ENCODE measurements at places on chromosomes 4 and X. TPM values are rescaled to one million over a fixed set of nuclear protein-coding genes. Genes with fewer than 3 reads are reported as not detected.

DNA sequence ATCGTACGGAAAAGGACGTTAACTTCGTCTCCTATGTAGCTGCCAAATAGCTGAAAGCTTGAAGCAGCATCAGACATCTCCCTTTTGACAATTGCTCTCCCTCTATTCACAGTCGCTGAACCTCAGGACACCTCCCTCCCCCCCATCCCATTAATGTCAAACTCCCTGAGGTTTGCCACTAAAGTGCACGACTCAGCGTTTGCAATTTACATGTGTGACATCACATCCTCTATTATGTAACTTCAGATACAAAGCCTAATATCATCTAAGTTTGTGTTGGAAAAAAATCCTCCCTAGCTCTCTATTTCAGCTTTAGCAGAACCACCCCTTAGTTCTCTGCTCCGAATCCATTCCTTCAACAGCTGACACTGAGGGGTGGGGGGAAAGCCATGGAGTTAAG, 5.5 kb upstream of the NR3C2 start:
- DNase-seq: no peak

- DNase-seq: no peak
Measured at GRCh38 chrX:21702725-21703124, 44.6 kb upstream of the KLHL34 start.

GRCh38 chrX:97400492-97400891, 516.8 kb downstream of the RPA4 start:
- no peak for DNase-seq

DNA sequence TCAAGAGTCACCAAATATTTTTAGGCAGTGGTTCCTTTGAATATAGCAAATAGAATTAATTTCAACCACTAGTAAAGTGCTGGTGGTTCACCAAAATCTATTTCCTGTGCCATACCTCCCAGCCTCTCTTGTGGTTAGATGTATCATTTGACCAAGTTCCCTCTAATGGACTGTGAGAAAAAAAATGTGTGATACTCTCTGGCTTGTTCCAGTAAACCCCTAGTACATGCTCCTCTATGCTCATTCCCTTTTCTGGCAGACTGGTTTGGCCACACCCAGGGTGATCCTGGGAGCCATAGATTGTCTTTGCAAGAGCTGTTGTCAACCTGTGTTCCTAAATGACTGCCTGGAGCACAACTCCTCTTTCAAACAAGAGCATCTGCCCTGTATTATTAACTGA, 109.5 kb downstream of the FRAS1 start:
- no peak for DNase-seq

GRCh38 chr4:112700679-112701078, 63.7 kb downstream of the LARP7 start:
- no peak for DNase-seq

DNA sequence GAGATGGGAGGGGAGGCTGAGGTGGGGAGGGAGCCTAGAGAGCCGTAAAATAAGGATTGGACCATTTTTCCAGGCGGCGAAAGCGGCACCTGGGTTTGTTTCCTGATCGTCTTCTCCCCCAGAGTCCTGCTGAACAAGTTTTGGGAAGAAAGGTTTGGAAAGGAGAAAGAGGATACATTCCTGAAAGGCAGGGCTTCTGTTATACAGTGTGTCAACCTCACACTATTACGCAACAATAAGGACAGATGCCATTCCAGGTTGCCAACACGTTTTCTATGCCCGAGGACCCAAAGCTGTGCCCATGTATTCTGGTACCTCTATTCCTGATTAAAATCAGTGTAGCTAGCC, 658 bp downstream of the SCOC start:
- DNase-seq: no peak

Gene RLIM
- total RNA-seq: 50.9 TPM

GRCh38 chr4:148857973-148858534, 415.8 kb upstream of the NR3C2 start:
- no peak for DNase-seq

Gene RNF212
- total RNA-seq: 10.9 TPM

DNA sequence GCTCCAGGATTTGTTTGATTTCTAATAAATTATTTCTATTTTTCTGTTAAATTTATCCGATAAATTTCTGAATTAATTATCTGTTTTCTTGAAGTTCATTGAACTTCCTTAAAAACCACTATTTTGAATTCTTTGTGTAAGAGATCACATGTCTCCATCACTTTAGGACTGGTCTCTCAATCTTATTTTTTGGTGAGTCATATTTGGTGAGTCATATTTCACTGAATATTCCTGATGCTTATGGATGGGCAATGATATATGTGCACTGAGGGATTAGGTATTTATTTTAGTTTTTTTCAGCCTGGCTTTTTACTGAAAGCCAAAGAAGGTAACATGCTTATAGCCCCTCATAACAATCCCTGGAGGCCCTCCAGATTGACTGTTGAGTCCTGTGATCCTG, 48.5 kb upstream of the IL15 start:
- DNase-seq: no peak

Gene F11
- total RNA-seq: not detected

Gene PLRG1
- 88.3 TPM for total RNA-seq

DNA sequence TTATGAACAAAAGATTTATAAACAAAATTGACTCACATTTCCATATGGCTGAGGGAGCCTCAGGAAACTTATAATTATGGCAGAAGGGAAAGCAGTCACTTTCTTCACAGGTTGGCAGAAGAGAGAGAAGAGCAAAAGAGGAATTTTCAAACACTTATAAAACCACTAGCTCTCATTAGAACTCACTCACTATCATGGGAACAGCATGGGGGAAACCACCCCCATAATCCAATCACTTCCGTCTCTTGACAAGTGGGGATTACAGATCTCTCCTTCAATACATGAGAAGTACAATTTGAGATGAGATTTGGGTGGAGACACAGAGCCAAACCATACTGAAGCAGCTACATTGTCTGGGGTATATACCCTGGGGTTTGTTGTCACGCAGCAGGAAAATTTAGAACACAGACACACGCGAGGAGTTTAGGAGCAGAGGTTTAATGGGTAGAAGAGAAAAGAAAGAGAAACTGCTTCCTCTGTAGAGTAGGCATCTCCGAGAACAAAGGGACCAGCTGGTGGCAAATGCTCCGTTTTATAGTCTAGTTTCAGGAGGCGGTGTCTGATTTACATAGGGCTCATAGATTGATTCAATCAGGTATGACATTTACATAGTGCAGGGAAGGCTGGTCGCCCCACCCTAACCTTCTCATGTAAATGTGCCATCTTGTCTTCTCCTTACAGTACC, 2277.7 kb upstream of the AGA start:
- no peak for DNase-seq

Gene FGG
- total RNA-seq: 2.5 TPM

Gene P2RY4
- total RNA-seq: 1.1 TPM

Gene F8A1
- 14.7 TPM for total RNA-seq

GRCh38 chr4:183074288-183074990, 24.6 kb upstream of the WWC2 start:
- DNase-seq: no peak

Gene SOWAHB
- total RNA-seq: 1.2 TPM

- no peak for DNase-seq
Measured at GRCh38 chr4:156298230-156298629, 344.6 kb upstream of the CTSO start.

GRCh38 chrX:45750639-45751038, 550.0 kb upstream of the DIPK2B start:
- DNase-seq: no peak
